H9 (cell line): ENCODE measurements at places on chromosomes 3 and 15. TPM values are rescaled to one million over a fixed set of nuclear protein-coding genes. Genes with fewer than 3 reads are reported as not detected.
A peak's percentile ranks its signal among the peaks of the same experiment; 100 is the strongest.

The GOLGA8M gene
- not detected in 2 replicates for total RNA-seq

GRCh38 chr15:20355256-20355868 is 186.2 kb downstream of the GOLGA6L6 start:
- DNase-seq, result peak; percentile 28

DNA sequence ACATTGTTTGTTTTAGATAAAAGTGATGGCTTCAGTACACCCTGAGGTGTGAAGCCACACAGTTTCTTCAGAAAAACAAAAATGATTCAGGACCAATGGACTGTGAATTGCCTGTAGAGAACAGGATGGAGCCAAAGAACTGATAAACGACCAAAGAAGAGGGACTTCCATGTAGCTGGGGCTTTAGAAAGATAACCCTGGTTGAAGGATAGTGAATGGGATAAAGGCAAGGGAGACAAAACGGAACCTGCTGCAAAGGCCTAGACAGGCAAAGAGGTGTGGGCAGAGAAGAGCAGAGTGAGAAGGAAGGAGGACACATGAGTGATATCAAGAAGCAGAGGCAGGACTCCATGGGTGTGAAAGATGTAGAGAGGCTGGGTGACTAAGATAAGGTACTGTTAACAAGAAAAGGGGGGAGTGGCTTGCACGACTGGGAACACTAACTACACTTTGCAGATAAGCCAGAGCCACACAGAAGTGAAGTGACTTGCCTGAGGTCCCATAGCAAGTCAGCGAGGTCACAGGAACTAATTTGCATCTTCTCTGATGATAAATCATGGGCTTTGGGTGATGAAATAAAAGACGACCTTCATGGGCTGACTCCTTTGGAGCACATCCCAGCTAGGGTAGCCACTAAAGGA is 44.3 kb downstream of the RAB6B start:
- no peak for DNase-seq

The MYRIP gene
- total RNA-seq, result 1.8 and 2.2 TPM in 2 replicates

DNA sequence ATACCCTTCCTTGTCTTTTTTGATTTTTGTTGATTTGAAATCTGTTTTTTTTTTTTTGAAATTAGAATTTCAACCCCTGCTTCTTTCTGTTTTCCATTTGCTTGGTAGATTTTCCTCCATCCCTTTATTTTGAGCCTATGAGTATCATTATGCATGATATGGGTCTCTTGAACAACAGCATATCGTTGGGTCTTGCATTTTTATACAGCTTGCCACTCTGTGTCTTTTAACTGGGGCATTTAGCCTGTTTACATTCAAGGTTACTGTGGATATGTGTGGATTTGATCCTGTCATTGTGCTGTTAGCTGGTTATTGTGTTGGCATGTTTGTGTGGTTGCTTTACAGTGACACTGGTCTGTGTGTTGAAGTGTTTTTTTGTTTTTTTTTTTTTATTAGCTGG is 99.7 kb upstream of the P3H2 start:
- DNase-seq, result no peak

DNA sequence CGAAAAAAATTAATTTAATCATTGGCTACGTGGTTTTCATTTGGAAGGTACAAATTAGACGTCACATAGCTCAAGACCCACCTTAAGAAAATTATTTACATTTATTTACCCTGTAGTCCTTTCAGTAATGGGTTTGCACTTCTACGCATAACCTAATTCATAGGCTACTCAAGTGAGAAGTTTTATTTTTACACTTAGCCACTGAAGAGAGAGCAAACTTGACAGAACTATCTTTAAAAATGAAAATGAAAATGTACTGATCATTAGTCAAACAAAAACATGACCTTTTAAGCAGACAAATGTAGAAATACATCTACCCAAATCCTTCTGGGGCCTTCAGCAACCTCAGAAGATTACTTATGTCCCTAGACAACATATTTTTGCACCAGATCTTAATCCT is 269.4 kb upstream of the TTC14 start:
- no peak for DNase-seq

DNA sequence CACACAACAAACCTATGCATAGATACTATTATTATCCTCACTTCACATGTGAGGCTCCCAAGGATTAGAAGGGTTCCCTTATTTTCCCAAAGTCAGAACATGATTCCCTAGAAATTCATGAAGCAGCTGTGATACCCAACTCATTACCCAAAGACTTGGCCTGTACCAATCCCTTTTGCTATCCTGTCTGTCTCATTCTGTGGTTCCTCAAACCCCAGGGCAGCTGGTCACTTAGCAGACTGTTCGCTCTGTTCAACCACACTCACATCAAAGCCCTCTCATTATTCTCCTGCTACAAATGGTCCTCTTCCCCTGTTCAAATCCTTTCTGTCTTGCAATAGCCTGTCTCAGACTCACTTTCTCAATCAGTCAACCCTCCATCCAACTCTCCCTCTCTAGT is 154.3 kb upstream of the TRIM42 start:
- no peak for DNase-seq

- DNase-seq, result no peak
Observed at GRCh38 chr15:99247062-99247461, 2.3 kb downstream of the TTC23 start.
